ENCODE measurements at places on chromosomes 5 and 9.

- no peak for DNase-seq
These were observed 418.8 kb downstream of the TLE4 start for GRCh38 chr9:79990536-79990935.

- no peak for DNase-seq
These were observed 757 bp downstream of the NRARP start for GRCh38 chr9:137301081-137301947.

GRCh38 chr5:62974623-62975022 is 396.0 kb downstream of the LRRC70 start:
- no peak for DNase-seq

DNA sequence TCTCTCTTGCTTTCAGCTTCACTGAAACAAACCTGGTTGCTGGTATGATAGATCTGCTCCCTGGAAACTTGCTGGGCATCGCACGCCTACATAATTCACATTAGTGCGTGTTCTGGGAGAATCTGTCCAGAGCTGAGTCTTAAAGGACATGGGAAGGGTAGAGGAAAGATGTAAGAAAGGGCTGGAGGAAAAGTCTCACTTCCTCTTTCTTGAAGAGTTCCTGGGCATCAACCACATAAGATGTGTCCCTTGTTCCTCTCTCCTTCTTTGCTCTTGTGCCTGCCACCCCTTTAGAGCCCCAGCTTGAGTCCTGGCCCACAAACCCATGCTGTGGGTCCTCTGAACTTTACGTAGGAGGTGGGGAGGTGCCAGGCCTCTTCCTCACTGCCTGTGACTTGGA is 205.3 kb upstream of the PANK3 start:
- DNase-seq: no peak

DNA sequence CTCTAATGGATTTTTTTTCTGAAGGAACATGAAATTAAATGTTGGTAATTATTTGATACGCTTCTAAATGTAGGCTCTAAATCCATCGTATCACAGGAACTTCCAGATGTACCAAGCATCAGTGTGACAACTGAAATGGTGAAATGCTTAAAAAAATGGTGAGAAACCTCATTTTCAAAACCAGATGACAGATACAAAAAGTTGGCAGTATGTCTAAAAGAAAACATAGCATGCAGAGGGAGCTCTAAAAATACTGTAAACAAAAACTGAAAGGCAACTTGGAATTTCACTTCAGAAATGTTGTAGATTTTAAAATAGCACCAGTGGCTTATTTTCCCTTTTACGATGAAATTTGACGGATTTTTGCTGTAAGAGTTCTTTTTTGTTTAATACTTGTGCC is 1043.6 kb upstream of the WWC1 start:
- DNase-seq: no peak

Data from COLO829 (cell line).